ENCODE measurements at places on chromosomes 4 and X.

- DNase-seq = no peak
Observed at GRCh38 chr4:103365285-103365684, 167.1 kb upstream of the CENPE start.

GRCh38 chr4:147535124-147535523 lies 54.2 kb downstream of the EDNRA start:
- DNase-seq = no peak

DNA sequence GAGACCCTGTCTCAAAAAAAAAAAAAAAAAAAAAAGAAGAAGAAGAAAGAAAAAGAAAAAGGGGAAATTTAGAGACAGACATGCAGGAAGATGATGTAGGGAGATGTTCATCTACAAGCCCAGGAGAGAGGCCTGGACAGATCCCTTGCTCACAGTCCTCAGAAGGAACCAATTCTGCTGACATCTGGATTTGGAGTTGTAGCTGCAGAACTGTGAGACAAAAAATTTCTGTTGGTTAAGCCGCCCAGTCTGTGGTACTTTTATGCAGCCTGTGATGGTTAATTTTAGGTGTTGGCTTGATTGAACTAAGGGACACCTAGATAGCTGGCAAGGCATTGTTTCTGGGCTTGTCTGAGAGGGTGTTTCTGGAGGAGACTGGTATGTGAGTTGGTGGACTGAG lies 10.1 kb upstream of the STIM2 start:
- DNase-seq = no peak

GRCh38 chr4:71356924-71357663 lies 18.3 kb downstream of the SLC4A4 start:
- no peak for DNase-seq

GRCh38 chrX:2462780-2463179 lies 38.0 kb downstream of the DHRSX start:
- no peak for DNase-seq

DNA sequence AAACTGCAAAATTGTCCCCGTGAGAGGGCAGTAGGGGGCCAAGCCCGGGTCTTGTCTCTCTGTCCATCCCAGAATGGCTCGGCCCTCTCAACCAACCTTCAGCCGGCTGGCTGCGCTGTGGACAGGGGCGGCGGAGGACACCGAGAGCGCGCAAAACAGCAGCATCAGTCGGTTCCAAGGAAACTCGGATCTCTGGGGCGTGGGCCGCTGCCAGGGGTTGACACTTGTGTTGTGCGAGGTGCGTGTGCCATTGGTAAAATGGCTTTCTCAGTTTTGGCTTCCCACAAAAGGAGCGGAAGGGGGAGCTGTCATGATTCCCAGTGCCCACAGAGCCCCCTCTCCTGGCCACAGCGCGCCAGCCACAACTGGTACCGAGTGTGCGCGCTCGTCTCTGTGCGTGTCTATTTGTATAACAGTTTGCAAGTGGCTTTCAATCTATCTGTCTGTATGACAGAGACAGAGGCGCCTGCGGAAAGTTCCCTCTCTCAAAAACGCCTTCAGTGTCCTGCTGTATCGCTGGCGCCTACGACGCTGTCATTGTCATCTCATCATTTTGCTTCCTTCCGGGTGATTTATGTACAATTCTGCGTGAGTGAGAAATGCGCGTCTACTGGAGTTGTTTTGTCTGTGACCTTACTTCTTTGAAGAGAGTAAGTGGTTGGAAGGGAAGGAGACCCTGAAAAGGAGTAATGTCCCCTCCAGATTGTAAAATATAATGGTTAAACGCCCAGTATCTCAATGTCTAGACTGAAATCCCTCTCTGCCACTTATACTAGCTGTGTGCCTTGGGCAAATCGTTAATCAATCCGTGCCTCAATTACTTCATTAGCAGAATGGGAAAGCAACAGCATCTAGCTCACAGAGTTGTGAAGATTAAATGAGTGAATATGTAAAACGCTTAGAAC lies 1.8 kb downstream of the DKK2 start:
- DNase-seq = no peak

GRCh38 chrX:31228909-31229308 lies 157.1 kb upstream of the FTHL17 start:
- DNase-seq = no peak

GRCh38 chr4:183571350-183571941 lies 66.6 kb downstream of the ING2 start:
- DNase-seq = no peak

DNA sequence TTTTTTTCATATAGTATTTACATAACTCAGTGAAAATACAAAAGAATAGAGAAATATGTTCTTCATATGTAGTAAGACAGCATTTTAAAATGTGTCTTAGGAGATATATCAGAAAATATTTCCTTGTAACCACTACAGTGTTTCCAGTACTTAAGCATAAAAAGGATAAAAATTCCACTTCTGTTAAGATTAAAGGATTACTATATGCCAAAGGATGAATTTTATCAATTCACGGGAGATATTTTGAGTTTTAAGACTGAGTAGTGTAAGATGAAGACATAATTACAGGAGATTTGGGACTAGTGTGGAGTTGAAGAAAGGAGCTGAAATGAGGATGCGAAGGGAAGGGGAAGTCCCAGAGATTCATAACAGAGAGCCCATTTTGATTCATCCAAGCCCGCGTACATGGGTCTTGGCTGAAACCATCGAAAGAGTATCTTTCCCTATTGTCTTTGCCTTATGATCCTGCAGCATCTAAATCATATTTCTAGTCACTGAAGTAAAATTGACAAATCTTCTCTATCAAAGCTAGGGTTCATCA lies 58.7 kb downstream of the MAD2L1 start:
- no peak for DNase-seq

DNA sequence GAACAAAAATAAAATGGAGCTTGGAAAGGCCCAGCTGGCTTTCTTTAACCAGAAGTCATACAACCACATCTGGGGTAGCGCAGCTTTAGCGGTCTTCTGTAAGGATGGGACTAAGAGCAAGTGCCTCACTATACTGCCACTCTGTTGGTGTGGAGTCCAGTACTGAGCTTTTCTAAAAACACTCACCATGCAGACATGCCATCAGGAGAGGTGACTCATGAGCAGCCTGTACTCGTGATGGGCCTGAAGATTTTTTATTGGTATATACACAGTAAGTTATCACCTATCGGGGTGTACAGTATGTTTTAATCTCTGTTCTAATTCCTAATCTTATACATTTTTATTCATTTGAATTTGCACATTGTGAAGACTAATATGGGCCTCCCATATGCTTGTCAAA lies 9.6 kb downstream of the PPP3CA start:
- no peak for DNase-seq

GRCh38 chrX:32851556-32851955 lies 359.8 kb downstream of the DMD start:
- no peak for DNase-seq

GRCh38 chrX:139446832-139447231 lies 83.7 kb upstream of the F9 start:
- DNase-seq = no peak

- no peak for DNase-seq
Observed at GRCh38 chr4:97073194-97073593, 1070.1 kb downstream of the STPG2 start.

DNA sequence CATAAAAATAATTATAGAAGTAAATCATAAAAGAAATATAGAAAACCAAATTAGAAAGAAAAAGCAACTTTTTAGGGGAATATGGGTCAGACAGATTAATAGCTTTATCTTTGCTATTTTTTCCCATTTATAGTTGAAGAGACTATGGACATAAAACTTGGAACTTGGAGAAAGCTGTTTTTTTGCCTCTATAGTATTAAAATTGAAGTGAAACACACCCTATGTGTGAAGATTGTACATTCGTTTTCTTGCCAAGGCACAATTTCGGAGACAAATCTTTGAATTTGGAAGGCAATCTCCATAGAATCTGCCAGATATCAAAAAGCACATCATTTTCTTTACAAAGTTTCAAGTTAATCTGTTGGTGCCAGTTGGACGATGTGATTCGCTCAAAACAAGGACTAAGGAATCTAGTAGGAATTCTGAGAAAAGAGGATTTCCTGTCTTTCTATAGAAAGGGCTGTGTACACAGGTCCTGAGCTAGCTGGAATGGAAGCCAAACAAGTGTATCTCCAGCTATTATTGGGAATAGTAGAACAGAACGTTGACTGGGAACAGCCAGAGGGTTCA lies 156.3 kb downstream of the SLC7A11 start:
- no peak for DNase-seq

- DNase-seq = no peak
Observed at GRCh38 chrX:17535229-17535628, 160.2 kb downstream of the NHS start.

DNA sequence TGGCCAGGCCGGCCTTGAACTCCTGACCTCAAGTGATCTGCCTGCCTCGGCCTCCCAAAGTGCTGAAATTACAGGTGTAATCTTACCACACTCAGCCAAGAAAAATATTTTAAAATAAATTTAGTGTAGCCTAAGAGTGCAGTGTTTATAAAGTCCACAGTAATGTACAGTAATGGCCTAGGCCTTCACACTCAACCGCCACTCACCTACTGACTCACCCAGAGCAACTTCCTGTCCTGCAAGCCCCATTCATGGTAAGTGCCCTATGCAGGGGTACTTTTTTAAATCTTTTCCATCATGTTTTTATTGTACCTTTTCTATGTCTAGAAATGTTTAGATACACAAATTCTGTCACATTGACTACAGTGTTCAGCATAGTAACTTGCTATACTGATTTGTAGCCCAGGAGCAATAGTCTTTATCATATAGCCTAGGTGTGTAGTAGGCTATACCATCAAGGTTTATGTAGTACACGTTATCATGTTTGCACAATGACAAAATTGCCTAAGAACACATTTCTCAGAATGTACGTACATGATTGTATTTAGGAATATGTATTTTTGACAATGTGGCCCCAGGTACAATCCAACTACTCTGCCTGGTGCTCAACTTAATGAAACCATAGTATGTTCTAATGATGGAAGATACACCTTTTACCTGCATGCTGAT lies 455.2 kb downstream of the PCDH7 start:
- DNase-seq = no peak

- DNase-seq = no peak
Observed at GRCh38 chrX:45553417-45553816, 352.7 kb upstream of the DIPK2B start.

GRCh38 chrX:29617276-29617675 lies 598.1 kb upstream of the MAGEB2 start:
- DNase-seq = no peak

Measured in vagina (tissue), 2 donors.